Activated T-helper 17 cell treated with anti-CD3 and anti-CD28 coated beads, Interleukin-2, amount 50 U/mL, for 72 hours (primary cell): ENCODE measurements at places on chromosomes 1 and 21. TPM values are rescaled to one million over a fixed set of nuclear protein-coding genes. Genes with fewer than 3 reads are reported as not detected.
A peak's percentile ranks its signal among the peaks of the same experiment; 100 is the strongest.

- peak; percentile 51 for ATAC-seq
Observed at GRCh38 chr21:34031835-34032370, 41.5 kb upstream of the MRPS6 start.

GRCh38 chr21:36627242-36627641, 71.7 kb upstream of the SIM2 start:
- ATAC-seq = peak; percentile 77

DNA sequence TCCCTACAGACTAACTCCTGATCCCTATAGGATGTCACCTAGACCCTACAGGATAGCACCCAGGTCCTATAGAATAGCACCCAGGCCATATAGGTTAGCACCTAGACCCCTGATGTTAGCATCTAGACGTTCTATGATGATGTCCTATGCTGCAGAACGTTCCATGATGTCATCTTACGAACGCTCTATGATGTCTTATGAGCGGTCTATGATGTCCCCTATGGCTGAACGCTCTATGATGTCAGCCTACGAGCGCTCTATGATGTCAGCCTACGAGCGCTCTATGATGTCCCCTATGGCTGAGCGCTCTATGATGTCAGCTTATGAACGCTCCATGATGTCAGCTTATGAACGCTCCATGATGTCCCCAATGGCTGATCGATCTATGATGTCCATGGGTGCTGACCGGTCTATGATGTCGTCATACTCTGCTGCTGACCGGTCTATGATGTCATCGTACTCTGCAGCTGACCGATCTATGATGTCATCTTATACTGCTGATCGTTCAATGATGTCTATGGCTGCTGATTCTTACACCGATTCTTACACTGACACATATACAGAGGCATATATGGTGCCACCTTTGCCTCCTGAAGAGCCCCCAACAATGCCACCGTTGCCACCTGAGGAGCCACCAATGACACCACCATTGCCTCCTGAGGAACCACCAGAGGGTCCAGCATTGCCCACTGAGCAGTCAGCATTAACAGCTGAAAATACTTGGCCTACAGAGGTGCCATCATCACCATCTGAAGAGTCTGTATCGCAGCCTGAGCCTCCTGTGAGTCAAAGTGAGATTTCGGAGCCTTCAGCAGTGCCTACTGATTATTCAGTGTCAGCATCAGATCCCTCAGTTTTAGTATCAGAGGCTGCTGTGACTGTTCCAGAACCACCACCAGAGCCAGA, 9.5 kb downstream of the SON start:
- peak; percentile 48 for ATAC-seq

DNA sequence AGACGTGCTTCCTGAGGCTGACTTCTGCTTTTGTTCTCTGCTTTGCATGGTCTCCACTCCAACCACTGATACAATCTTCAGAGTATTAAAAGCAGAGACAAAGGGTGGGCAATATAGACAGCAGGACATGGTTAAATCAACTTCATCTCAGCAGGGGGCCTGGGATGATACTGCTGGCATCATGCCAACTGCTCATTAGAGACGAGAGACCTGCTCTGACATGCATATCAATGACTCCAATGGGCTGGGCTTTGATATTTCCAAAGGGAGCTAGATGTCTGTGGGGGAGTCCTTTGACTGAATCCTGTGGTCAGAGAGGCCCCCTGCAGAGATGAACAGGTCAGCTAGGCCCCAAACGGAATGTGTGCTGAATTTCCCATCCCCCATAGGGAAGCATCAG, 106.6 kb downstream of the ACTL8 start:
- no peak for ATAC-seq

DNA sequence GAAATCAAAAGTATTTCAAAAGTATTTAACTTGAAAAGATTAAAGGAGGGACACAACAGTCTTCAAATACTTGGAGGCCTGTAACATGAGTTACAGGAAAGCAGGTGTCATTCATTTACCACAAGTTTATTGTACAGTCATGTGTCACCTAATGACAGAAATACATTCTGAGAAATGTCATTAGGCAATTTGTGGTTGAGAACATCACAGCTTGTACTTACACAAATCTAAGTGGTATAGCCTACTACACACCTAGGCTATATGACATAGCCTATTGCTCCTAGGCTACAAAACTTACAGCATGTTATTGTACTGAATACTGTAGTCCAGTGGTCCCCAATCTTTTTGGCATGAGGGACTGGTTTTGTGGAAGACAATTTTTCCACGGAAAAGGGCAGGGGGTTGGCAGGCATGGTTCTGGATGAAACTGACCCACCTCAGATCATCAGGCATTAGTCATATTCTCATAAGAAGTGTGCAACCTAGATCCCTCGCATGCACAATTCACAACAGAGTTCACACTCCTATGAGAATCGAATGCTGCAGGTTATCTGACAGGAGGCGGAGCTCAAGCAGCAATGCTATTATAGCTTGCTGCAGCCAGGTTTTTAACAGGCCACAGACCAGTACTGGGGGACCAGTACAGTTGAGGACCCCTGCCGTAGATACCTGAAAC, 25.0 kb upstream of the PHTF1 start:
- ATAC-seq = peak; percentile 83

GRCh38 chr1:62209931-62210595, 15.4 kb downstream of the L1TD1 start:
- peak; percentile 51 for ATAC-seq

DNA sequence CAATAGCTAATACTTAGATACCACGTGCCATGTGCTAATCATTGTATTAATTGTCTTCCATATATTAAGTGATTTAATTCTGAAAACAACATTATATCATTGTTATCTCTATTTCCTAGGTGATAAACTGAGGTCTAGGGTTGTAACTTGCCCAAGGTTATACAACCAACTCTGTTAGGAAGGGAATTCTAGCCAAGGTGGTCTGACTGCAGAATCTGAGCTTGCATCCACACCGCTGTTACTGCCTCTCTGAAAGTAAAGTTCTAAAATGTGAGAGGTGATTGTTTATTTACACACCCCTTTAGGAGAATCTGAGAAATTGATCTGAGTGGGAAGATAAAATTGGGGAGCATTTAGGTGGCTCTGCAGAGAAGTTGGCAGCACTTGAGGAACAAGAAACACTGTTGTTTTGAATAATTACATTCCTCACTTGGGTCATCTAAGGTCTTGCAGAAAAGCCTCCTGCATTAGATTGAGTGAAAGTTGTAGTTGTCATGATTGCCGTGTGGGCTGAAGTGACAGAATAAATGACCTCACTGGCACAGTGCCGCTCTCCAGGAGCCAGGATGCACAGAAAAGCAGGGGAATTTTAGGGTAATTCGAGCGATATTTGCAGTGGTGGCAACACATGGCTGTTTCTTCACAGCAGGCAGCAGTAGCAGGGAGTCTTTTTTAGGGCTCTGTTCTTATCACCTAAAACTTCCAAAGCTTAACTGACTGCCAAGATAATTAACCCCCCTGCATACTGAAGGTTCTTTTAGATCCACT, 121.7 kb downstream of the ADGRL4 start:
- no peak for ATAC-seq

Gene SELL
- 221 TPM for total RNA-seq

GRCh38 chr21:43664358-43664757, 5.0 kb downstream of the RRP1B start:
- ATAC-seq = no peak

GRCh38 chr1:117633423-117633822, 27.6 kb downstream of the TENT5C start:
- ATAC-seq = peak; percentile 83

- ATAC-seq = no peak
Observed at GRCh38 chr21:15928686-15929425, 199.1 kb downstream of the USP25 start.

DNA sequence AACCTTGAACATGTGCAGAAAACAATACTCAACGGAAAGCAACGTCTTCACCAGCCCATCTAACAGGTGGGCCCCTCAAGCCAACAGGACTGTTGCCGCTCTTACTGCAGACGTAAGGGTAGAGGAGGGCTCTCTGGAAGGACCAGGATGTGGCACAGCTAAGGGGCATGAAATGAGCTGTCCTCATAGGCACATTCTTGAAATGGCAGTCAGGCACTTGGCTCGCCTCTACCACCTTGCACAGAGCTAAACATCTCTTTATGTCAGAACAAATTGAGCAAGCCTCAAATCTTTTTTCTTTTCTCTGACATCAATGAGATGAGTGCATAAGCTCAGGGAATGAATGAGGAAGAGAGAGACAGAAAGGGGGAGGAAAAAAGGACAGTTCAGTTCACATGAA, 86.4 kb upstream of the ESRRG start:
- no peak for ATAC-seq

Gene YY1AP1
- 69.5 TPM for total RNA-seq
